Stimulated activated CD4-positive, alpha-beta T cell treated with anti-CD3 and anti-CD28 coated beads, Interleukin-15, amount 100 ng/mL, for 1 hour (primary cell): ENCODE measurements at places on chromosomes 5 and 9.

- no peak for DNase-seq
These were observed 1.1 kb downstream of the IL4 start for GRCh38 chr5:132674671-132675506.

GRCh38 chr9:96109680-96110351 lies 192.2 kb downstream of the HSD17B3 start:
- DNase-seq, result no peak

- no peak for DNase-seq
These were observed 63.7 kb downstream of the HABP4 start for GRCh38 chr9:96513622-96514021.

DNA sequence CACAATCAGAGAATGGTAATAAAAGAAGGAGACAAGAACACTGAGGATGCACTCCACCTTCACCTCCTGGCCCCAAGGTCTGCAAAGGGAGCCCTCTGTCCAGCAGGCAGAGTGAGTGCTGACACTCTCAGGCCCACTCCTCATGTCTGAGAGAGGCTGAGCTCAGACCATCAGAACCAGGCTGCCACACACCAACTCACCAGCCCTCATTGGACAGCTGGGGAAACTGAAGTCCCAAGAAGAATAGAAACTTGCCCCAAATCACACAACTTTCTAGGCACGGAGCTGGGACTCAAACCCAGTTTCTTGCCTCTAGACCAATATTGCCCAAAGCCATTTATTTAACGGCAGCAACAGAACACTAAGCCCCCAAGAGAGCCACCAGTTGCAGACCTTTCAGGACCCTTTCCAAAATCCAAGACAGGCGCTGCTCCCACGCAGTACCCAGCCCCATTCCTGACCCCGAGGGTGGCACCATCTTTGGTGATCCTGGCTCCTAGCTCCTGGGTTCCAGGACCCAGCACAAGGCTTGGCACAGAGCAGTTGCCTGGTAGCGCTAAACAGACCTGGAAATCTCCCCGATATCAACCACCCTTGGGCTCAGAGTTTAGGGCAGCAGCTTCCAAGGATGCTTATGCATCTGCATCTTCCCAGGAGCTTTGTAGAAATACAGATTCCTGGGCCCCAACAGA lies 192.4 kb downstream of the GABBR2 start:
- DNase-seq, result no peak

GRCh38 chr5:1319436-1320256 lies 24.8 kb upstream of the TERT start:
- no peak for DNase-seq

GRCh38 chr9:127561491-127562278 lies 50.4 kb upstream of the STXBP1 start:
- no peak for DNase-seq

DNA sequence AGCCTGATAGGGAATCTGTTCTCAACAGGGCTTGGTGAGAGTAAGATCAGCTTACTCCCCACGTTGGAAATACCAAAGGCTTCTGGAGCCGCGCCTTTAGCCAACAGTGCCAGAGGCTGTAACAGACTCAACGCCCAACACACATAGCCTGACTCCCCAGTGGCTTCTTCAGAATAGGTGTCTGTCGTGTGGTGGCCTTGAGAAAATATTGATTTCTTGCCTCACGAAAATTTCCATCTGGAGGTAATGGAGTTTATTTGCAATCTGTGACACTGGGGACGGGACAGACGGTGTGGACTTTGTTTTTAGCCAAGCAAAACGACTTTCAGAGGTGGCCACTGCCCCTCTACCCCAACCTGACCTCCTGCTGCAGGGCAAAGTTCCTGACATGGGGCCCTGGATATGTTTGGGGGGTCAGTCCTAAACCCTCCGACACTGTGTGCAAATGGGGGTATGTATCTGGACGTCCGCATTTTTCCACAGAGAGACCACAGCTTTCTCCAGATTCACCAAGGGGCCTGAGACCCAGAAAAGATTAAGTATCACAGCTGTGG lies 189.3 kb downstream of the CDK5RAP2 start:
- DNase-seq, result no peak

- DNase-seq, result no peak
These were observed 18.3 kb upstream of the IL13 start for GRCh38 chr5:132639706-132640130.

- no peak for DNase-seq
These were observed 14.4 kb upstream of the HRCT1 start for GRCh38 chr9:35891646-35892045.

DNA sequence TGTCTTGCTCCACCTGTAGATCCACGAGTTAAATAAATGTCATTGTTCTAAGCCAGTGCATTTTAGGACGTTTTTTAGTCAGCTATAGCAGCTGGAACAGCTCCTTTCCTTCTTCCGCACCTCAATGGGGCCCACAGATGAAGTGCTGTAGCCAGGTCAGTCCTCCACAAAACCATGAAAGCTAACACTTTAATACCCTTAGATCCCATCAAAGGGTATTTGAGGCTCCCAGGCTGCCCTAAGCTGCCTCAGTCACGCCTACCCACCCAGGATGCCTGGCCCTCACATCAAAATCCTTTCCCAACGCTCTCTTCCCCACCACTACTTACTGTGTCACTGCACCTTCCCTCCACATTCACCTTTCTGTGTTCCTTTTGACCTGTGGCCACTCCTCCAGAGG lies 44.1 kb upstream of the ACO1 start:
- DNase-seq, result no peak

DNA sequence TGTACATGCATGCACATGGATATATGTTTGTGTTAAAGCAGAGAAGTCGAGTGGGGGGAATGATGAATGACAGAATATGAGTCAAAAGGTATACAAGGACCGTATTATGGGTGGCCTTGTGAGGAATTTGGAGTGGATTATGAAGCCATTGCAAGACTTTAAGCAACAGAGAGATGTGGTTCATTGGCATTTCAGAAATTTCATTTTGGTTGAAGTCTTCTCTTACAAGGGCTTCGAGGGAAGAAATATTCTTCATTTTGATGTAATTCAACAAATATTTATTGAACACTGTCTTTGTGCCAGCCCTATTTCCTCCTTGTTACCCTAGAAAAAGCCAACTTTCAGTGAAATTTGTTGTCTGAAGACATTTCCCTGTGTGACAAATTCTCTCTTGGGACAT lies 83.9 kb upstream of the SLCO6A1 start:
- DNase-seq, result no peak

DNA sequence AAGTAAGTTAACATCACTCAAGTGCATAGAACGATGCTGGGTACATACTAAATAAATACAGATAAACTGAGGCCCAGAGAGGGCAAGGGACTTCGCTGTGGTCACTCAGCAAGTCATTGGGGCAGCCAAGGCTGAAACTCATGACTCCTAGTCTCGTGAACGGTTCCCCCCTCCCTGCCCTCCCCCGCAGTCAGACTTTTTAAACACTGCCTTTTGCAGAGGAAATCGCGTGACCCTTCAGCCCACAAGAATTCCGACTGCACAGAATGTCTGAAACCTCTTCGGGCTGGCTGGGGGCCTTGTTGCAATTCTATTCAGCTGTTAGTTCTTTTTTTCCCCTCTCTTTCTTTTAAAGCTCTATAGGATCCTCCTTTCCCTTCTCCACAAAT lies 28.1 kb downstream of the NEK6 start:
- no peak for DNase-seq

GRCh38 chr5:31238497-31238896 lies 45.0 kb downstream of the CDH6 start:
- DNase-seq, result no peak

GRCh38 chr5:102625928-102626327 lies 127.1 kb upstream of the SLCO6A1 start:
- DNase-seq, result no peak

GRCh38 chr5:36298552-36298951 lies 3.1 kb downstream of the RANBP3L start:
- no peak for DNase-seq

- no peak for DNase-seq
These were observed 106.6 kb downstream of the ADAMTS16 start for GRCh38 chr5:5246736-5247135.

DNA sequence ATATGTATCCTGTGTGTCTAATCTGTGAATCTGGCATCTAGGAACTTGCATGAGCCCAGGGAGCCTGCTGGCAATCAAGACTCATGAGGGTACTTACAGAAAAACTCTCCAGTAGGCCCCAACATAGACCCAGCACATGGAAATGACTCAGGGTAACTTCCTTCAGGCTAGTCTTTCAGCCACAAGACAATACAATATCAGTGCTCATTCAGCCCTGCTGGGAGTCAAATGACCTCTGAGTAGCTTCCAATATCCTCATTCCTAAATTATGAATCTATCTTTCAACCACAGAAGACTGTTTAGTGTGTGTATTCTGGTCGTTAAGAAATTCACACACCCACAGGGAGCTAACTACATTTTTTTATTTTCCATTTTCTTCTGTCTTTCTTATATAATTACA lies 1273.0 kb downstream of the EFNA5 start:
- no peak for DNase-seq

DNA sequence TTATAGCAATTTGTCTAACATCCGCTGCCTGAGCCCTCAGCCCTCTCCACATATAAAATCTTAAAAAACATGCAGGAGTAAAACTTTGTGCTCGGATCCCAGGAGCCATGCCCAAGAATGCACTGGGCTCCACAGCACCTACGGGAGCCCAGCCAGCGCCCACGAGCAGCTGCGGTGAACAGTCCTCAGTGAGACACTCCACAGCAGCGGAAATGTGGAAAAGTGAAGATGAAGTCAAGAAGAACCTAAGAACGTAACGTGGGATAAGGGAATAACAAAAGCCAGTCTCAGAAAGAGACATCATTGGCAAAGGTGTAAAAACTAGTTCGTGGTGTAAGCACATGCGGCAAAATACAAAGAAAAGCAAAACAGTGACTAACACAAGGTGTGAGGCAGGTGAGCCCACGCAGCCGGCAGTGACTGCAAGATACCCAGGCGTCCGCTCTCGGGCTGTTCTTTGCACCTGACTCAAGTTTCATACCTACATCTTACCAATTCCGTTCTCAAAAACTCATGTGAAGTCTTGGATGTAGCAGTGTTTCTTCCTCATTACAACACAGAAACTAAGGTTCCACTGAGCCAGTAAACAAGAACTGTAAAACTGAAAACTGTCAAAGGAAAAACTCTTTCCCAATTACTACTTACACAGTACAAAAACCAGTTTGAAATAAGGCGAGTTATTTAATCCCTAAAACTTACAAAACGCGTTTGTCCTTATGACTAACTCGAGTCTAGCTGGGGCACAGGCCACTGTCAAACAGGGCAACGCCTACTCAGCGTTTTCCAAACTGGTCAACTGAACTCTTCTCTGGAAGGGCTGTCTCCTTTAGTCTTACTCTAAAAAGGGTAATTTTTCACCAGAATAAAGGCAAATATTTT lies 1.7 kb downstream of the CAMSAP1 start:
- peak; percentile 58 for DNase-seq

DNA sequence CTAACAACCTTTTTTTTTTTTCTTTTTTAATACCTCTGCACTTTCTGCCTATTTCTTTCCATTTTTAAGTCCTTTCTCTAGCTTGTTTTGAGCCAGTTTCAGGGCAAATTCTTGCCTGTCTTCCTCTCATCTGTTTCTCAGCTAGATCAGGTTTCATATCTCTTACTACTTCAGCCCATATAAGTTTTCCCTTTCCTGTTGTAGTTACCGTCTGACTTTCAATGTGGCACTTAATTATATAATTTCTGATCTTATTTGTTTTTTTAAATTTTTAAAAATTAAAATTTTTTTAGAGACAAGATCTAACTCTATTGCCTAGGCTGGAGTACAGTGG lies 104.7 kb upstream of the ELL2 start:
- no peak for DNase-seq

DNA sequence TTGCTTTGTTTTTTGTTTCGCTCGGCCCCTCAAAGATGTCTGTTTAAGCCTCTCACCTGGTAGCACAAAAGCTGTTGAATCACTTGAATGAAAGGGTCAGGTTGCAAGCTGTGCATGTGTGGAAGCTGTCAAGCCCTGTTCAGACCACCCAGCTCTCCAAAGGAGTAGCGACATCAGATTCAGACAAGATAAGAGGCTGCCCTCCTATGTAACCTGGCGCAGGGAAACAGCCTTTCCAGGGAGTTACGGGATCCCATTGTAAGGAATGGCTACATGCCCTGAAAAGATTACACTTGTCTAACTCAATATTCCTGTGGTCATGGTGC lies 2.9 kb downstream of the FREM1 start:
- no peak for DNase-seq

DNA sequence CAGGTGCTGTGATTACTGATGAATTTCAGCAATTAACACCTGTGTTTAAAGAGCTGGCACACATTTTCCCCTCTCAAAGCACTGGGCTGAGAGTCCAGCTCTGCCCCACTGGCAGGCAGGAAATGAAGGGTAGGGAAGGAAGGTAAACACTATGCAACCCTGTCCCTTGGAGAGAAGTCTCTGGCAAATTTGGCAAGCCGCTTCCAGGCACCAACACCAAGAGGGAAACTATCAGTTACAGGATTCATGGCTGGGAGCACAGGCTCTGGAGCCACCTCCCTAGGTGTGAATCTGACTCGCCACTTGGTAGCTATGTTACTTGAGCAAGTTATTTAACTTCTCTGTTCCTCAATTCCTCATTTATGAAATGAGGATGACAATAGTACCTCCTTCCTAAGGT lies 3.3 kb downstream of the ANKS6 start:
- no peak for DNase-seq

GRCh38 chr5:23026252-23027170 lies 173.4 kb upstream of the CDH12 start:
- no peak for DNase-seq

- no peak for DNase-seq
These were observed 358.9 kb downstream of the ARRDC3 start for GRCh38 chr5:91024206-91024605.

- DNase-seq, result no peak
These were observed 15.5 kb downstream of the AKNA start for GRCh38 chr9:114371973-114372917.

DNA sequence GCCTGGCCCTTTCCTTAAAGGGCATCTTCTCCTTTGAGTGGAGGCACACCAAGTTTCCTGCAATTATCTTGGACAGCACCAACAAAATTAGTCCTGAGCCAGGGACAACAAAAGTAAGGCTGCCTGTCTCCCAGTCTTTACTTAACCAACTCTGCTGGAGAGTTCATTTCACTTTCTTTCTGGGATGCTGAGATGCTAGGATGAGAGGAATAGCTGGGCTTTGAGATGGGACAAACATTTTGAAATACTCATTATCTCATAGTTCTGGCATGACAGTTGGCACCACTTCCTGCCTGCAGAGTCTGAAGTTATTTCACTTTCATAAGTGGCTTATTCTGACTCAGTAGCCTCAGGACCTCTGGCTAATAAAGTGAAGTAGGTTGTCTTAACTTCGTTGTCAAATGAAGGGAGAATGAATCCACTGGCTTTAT lies 157.0 kb downstream of the C9orf152 start:
- no peak for DNase-seq
